AG08395 (cell line): ENCODE measurements at places on chromosomes 16 and 17.

- no peak for DNase-seq
These were observed 20.5 kb downstream of the USP7 start for GRCh38 chr16:8943001-8943763.

- DNase-seq = no peak
These were observed 8.6 kb upstream of the MSLN start for GRCh38 chr16:752007-752312.

DNA sequence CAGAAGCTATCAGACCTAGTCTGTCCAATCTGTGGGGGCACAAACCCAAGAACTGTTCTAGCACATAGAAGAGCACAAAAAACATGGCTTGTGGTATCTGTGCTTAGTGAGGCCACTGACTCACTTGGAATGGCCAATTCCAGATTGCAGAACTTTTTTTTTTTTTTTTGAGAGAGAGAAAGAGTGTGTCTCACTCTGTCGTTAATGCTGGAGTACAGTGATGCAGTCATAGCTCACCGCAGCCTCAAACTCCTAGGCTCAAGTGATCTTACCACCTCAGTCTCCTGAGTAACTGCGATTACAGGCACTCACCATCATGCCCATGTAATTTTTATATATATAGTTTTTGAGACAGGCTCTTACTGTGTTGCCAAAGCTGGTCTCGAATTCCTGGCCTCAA, 77.2 kb upstream of the CLEC3A start:
- peak; percentile 33 for DNase-seq

DNA sequence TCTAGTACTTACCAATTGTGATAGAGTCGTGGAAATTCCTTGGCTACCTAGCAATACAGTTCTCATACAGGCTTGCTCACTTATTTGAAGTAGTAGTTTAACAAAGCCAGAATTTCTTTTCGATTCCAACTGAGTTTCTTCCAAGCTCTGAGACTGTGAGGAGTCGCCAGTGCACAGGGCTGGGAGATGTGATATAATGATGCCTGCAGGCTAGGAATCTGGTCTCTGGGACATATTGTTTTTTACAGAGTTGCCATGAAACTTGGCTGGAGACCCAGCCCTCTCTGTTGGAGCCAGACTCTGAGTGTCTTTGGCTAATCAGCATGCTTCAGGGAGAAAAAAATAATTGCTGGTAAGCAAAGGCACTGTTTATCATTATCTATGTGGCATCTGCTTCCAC, 698.8 kb upstream of the GOT2 start:
- no peak for DNase-seq

DNA sequence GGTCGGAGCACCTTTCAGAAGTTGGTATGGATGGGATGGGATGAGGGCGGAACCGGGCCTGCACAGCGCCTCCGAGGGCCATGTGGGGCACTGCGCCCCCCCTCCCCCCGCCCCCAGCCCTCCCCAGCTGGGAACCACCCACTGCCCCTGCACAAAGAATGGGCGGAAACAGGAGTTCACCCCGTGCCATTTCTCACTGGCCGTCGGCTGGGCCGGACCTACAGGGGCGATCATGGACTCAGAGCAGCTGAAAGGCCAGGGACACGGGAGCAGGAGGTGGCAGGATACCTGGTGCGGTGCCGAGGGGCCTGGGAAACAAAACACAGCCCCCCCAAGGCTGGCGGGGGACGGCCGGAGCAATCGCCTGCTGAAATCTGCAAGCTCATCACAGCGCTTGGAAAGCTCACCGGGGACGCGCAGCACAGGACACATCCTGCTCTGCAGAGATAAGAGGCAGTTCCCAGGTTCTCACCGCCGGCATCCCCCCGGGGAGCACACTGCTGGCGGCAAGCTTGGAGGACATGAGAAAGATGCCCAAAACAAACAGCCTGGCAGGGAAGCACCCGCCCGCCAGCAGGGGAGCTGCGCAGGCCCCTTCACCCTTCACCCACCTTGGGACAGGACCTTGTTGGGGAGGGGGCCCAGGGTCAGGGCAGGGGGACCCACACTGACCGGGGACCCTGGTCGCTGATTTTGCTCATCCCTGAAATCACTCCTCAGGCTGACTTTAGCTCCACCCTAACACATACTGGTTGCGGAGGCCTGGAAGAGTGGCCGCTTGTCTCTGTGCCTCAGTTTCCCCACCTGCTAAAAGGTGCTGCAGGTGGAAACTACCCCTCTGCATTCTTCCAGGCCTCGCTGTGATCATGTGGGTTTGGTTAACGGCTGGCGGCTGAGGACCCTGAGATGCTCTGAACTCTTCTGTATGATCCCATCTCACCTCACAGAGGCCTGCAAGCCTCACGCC, 263.9 kb downstream of the C16orf95 start:
- DNase-seq = no peak

DNA sequence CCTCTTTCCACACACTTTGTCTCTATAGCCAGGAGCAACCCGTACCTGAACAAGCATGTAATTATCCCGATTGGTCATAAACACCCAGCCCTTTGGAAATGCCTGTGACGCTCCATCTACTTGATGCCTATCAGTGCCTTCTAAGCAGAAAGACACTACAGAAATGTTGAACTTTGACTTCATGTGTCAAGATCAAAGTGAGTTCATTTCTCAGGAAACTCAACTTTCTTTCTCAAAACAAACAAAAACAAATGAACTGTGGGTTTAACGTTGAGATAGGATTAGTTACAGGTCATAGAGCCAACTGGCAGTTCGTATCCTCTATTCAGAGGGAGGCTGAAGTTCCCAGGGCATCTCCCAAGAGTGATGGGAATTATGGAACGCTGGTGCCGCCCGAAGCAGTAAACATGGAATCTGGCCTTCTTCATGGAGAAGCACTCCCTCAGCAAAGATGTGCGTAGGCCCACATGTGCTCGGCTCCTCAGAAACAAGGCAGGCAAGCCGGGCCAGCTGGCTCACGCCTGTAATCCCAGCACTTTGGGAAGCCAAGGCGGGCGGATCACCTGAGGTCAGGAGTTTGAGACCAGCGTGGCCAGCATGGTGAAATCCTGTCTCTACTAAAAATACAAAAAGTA, 9.5 kb downstream of the SLC6A4 start:
- DNase-seq = no peak

DNA sequence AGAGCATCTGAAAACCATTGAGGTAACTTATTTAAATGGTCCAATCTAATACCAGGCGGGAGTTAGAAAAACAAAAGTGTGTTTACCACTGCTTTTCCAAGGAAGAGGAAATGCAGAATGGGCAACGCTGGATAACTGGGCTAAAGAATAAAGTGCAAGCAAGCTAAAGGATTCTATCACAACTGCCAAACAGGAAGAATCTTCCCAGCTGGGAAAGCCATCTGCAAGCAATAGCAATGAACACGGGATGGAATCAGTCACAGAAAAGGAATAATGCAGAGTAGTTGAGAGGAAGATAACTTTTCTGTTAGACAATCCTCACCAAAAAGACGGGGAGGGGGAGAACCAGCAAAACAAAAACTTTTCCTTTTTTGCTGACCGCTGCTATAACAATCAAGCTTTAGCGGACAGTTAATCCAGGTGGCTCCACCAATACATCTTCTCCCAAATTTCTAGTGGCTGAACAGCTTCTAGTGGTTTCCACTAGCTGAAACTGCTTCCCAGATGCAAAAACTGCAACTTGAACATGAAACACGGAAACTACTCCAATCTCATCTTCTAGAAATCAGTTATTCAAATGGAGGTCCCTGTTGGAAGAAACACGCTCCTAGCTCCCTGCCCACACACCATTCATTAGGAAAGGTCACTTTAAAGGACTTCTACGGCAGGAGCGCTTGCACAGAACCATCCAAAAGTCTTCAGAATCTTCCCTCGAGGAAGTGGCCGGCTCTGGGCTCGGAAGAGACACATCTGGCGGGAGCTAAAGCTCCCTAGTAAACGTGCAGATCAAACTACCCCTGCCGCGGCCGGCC, 929 bp downstream of the TMEM11 start:
- DNase-seq = no peak

DNA sequence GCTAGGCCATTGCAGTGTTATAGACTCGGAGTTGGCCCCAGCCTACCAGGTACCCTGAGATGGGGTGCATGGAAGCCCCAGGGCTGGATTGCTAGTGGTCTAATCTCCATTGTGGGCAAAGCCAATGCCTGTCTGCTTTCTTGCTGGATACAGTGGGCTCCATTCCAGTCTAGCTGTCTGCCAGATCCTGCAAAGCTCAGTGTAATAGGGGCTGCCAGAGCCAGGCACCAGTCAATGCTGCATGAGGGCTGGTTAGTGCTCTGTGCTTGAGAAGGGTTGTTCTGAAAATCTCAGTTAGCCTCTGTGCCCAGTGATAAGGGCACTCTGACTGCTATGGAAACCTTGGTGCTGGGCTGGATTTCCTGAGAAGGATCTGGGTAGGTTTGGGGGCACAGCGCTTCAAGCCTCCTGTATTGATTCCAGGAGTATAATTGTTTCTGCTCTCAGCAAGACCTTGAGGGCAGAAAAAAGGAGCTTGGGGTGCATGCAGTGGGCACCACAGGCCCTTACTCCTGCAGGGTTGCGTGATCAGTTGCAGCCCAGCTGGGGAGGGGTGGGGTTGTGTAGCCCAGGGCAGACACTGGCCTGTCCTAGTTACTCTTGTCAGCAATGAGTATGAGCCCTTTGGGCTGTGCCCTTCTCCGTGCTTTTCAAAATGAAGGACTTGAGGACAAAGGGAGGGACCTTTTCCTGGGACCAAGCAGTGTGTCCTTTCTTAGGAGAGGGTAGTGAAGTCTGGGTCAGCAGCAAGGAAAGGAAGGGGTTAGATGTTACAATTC, 19.0 kb downstream of the SMPD3 start:
- DNase-seq = no peak

DNA sequence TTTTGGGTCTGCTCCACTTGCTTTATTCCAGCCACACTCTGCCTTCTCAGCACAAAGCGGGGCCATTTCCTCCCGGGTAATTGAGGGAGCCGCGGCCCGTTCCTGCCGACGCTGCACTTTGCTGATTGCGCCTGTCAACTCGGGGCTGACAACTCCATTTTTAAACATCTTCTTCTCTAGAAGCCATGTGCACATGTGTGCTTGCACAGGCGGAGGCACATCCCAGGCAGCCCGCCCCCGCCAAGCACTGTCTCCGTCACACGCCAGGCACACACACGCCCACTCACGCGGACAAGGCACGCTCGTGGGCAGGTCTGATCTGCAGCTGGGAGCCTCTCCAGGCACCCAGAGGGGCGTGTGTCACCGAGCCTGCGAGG, 63.2 kb downstream of the ENGASE start:
- DNase-seq = no peak

GRCh38 chr16:1152123-1152638, 725 bp upstream of the CACNA1H start:
- DNase-seq = no peak

- DNase-seq = no peak
These were observed 583 bp upstream of the ZNF747 start for GRCh38 chr16:30535106-30535776.

DNA sequence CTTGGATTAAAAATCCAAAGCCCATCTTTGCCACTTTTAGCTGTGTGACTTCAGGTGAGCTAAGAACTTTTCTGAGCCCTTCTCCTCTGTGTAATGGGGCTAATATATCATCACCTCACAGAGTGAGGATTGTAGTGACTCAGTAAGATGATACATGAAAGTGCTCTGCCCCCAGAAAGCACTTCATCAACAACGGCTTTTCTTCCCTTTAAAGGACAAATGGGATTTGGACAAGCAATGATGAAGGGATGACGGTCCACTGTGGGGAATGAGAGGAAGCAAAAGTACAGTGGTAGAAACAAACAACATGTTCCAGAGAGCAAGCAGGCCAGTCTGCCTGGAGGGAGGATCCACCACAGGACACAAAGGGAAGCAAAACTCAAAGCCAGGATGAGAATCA, 14.3 kb upstream of the TMED6 start:
- DNase-seq = no peak

DNA sequence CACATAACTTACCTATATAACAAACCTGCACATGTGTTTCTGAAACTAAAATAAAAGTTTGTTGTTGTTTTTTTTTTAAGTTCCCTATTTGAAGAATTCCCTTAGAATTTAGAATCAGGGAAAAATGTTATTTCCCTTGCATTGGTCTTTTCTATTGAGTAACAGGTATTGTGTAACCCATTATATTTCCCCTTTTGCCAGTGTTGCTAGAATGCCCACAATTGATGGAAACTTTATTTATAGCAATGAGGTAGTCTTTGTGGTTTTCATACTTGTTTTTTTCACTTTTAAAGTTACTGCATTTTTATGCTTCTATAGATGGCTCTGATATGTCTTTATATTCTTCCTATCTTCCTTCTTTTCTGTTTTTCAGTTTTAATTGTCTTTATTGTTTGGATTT, 3.9 kb downstream of the NLRP1 start:
- peak; percentile 47 for DNase-seq

- DNase-seq = no peak
These were observed 104.9 kb downstream of the RMI2 start for GRCh38 chr16:11450136-11450535.

- DNase-seq = no peak
These were observed 23.3 kb upstream of the GRB2 start for GRCh38 chr17:75428543-75429469.

DNA sequence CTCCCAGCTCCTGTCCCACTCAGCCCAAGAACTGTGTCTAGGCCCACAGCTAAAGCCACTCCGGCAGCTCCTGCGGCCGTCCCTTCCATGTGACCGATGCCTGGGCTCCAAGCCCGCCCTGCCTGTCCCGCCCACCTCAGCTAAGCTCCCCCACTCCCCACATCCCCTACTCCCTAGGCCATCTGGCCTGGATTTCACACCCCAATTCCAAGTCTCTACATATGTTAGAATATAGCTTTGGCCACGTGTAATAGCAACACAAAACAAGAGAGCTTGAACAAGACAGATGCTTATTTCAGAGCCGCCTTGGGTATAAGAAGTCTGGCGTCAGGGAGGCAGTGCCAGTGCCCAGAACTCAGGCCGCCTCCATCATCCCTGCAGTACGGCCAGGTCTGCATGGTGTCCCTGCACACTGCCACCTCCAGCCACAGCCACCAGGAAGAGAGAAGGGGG, 30.0 kb upstream of the USP22 start:
- no peak for DNase-seq

GRCh38 chr16:49641250-49641649, 214.7 kb downstream of the ZNF423 start:
- DNase-seq = no peak

GRCh38 chr16:17029602-17030350, 441.0 kb downstream of the XYLT1 start:
- no peak for DNase-seq
